ENCODE measurements at places on chromosomes 5 and 9.

DNA sequence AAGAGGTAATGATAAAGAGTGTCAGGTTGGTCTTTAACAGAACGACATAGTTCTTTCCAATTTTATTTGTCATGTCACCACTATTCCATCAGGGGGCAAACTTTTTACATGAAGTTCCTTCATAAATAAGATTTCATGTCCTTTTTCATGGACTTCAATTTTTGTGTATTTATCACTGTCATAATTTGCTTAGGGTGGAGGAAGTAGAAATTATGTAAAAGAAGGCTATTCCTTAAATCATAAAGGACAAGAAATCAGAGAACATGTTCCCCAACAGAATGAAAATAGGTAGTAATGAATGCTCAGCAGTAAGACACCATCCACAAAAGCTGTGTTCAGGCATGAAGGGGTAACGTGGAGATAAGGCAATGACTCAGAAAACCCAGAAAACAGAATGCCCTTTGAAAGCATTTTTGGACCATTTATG lies 72.7 kb downstream of the ZFAND5 start:
- no peak for DNase-seq

DNA sequence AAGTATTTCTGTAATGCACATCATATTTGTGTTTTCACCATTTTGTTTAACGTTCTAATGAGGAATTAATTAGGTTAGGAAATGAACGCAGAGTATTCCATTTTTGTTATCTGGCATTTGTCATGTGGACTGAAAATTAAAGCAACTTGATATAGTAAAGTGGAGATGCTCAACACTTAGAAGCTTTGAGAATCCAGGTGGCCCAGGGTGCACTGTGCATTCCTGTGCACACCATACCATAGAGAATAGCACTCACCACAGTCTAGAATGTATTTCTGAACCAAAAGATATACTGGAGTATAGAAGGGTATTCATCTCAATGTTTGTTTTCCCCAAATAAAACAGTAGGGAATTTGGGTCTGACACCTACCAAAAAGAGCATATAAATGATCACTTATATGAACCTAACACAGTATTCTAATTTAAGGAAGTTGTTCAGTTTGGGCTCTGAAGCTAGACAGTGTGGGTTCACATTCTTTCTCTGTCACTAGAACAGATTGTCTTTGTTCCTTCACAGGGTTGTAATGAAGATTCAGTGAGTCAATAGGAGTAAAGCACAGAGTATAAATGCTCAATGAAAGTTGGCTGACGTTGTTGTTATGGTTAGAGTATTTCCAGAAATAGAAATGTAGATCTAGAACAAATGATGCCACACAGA lies 125.6 kb upstream of the DMRT1 start:
- DNase-seq = no peak

DNA sequence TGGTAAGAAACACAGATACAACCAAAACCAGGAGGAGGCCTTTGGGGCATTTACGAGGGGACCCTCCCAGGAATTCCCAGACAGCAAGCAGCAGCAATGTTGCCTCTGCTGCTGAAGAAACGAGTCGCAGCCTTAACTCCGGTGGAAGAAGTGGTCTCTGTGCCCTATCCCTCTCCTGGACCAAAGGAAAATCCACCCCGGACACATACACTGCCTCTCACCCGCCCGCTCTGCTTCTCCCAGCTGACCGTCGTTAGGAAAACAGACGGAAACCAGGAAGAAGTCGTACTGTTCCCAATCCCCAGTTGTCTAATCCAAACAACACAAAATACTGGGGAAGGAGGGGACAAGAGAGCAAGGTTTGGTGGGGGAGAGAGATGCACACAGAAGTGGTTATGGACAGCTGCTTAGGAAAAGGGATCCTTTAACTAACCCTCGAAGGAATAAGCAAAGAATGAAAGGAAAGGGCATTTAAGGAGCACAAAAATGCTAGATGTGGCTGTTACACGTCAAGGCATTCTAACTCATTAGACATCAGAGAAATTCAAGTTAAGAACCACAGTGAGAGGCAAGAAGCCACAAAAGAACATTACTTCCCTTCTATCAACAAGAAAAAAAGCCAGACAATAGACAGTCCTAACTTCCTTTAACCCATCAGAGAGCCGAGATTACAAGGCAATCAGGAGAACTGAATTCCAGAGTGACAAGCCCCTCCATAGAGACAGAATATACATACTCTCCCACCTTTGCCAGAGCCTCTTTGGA lies 71.9 kb downstream of the ACTL7B start:
- DNase-seq = no peak

GRCh38 chr5:161481922-161482321 lies 64.6 kb downstream of the GABRB2 start:
- no peak for DNase-seq

- no peak for DNase-seq
Observed at GRCh38 chr9:19650312-19650711, 138.5 kb downstream of the SLC24A2 start.

DNA sequence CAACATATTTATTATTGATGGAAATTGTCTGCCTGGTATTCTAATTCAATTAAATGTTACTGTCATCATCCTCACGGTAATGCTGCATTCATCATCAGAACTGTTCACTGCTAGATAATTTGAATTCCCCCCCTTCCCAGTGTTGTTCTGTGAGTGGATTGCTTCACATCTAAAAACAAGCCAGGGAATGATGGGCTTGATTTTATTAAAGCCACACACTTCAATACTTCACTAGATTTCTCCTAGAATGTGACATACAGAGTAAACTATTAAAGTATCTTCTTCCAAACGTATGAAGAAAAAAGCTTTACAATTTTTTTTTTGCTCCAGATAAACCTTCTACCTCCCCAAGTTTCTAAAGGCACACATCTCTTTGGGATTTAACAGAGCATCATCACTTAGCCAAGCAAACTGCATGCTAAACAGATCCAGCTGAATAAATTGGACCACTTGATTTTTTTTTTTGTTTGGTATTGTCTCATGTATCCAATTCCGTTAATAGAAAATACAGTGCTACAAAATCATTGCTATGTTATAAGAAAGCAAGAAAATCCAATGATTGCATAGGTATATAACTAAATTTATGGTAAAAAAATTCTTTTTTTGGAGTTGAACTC lies 692.4 kb downstream of the MTRR start:
- DNase-seq = no peak

- no peak for DNase-seq
Observed at GRCh38 chr9:114086607-114087006, 8.5 kb upstream of the AMBP start.

GRCh38 chr9:116791326-116791725 lies 104.2 kb downstream of the TRIM32 start:
- no peak for DNase-seq

DNA sequence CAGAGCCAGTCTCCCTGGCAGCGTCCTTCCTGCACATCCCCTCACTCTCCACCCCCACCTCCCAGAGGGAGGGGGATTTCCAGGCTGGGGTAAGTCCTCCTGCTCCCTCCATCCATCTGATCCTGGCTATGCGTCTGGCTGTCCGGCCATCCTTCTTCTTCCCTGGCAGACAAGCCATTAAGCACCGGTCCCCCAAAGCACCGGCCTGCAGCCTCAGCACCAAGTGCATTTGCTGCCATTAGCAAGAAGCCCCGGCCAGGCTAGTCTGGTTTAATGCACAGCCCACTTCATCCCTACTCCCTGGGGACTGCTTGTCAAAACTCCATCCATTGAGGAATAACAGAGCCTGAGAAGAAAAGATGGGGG lies 208.7 kb upstream of the IER5L start:
- DNase-seq = no peak

DNA sequence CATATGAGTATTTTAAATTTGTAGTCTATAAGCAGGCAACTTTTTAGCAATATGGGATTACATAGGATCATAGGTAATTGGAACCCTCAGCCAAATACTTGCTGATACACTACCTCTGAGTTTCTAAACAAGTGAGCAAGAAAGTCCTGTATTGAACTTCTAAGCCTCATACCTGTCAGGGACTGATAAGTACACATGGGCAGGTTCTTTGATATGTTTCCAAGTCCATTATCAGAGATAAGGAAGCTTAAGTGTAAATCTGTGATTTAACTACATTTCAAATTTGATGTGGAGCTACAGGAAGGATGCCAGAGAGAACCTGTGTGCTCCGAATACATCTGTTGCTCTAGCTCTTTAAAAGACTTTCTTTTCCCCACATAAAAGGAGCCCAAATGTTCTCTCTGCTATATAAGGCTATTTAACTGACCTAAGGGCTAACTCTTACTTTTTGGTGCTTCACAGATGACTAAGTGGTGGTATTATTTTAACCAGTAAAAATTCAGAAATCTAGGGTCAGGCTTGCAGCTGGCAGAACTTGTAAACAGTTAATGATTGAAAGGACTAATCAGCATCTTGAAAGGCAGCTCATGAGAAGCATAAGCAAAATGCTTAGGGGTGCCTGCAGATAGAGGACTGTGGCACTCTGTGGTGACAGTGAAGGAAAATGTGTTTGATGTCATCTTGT lies 228.6 kb downstream of the NR3C1 start:
- DNase-seq = no peak

DNA sequence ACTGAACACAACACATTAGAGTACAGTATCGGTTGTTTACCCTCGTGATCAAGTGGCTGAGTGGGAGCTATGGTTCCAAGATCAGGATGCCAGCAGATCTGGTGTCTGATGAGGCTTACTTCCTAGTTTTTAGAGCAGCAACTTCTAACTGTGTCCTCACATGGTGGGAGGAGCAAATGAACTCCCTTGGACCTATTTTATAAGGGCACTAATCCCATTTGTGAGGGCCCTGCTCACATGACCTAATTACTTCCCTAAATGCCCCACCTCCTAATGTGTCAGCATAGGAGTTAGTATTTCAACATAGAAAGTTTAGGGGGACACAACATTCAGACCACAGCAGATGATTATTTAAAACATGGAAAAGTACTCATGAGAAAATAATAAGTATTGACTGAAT lies 111.8 kb downstream of the GCNT1 start:
- DNase-seq = no peak
